ENCODE measurements at places on chromosomes 7 and 10. TPM values are rescaled to one million over a fixed set of nuclear protein-coding genes. Genes with fewer than 3 reads are reported as not detected.

GRCh38 chr10:5531558-5532306 is 7.0 kb downstream of the CALML3 start:
- H3K36me3 ChIP-seq = no peaks in the 10 kb centered on the region
- no peak for DNase-seq
- peaks cover 3% of the 10 kb centered on the region for H3K27me3 ChIP-seq
- no peak overlapping the region for H3K27ac ChIP-seq
- no peak overlapping the region for H3K4me3 ChIP-seq

- no peak overlapping the region for H3K4me3 ChIP-seq
- DNase-seq = no peak
- H3K4me1 ChIP-seq = no peaks in the 10 kb centered on the region
- H3K27me3 ChIP-seq = no peaks in the 10 kb centered on the region
- no peak overlapping the region for H3K27ac ChIP-seq
Observed at GRCh38 chr7:11185179-11185815, 211.6 kb downstream of the PHF14 start.

DNA sequence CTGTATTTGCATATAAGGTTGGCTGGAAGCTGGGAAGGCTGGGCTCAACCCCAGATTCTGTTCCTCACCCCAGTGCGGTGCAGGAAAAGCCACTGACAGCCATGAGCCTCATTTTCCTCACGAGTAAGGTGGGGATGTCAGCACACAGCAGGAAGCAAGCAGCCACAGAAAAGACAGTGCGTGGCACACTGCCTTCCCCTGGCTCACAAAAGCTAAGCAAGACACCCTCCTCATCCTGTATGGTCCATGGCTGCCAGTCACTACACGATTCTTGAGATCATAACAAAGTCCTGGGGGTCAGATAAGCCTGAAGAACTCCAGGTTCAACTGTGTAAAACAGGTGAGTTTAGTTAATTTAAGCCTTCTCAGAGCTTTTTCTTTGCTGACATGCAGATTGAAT is 28.9 kb upstream of the DDC start:
- no peaks in the 10 kb centered on the region for H3K27me3 ChIP-seq
- H3K36me3 ChIP-seq = no peaks in the 10 kb centered on the region
- H3K4me3 ChIP-seq = no peak overlapping the region

DNA sequence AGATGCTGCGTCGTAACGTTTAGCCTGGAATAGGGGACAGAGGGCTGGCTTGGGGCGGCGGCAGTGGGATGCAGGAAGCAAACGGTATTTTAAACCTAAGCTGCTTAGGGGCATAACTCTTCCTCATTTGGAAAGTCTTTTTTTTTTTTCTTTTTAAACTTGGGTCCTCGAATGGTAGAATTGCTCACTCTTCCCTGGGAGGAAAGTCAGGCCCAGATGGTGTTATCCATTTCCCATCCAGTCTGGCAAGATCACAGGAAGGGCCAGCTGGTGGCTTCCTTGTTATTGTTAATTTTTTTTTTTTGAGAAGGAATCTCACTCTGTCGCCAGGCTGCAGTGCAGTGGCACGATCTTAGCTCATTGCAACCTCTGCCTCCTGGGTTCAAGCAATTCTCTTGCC is 56.6 kb downstream of the TMEM209 start:
- no peaks in the 10 kb centered on the region for H3K36me3 ChIP-seq
- H3K4me1 ChIP-seq = peaks cover 65% of the 10 kb centered on the region
- no peak for DNase-seq

The LBX1 gene
- not detected for polyA plus RNA-seq

Measured in naive B cell (primary cell).